Erythroblast (primary cell): ENCODE measurements at places on chromosomes 1 and 21.

DNA sequence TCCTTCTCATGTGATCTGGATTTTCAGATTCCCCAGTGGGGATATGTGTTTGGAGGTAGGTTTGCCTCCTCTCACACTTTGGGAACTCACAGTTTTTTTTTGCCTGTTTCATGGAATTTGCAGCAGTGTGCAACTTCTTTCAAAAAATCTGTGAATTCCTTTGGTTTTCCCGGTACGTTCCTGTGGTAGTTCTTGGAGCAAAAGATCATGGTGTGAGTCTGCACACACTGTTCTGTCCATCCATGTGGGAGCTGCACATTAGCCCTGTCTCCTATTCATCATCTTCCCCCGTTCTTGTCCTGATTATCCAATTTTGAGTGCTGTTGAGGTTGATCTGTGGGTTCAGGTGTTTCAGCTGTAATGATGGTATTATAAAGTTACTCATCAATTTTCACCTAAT, 30.3 kb upstream of the TACSTD2 start:
- DNase-seq = no peak

DNA sequence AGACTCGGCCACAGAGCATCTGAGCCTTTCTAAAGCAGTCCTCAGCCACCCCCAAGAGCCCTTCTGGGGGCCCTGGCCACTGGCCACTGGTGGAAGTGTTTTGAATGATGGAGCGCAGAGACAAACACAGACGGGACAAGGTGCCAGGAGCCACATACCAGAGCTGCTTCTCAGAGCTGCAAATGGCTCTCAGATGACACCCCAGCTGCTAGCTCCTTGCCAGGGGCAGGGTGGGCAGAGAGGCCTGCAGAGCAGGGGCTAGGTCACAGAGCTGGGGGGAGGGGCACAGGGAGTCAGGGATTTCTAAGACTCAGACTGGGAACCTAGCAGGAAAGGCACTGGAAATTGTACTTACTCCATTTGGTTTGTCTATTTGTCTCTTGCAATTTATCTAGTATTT, 30.4 kb downstream of the KCNN3 start:
- DNase-seq = no peak

- no peak for DNase-seq
Observed at GRCh38 chr1:83067954-83068353, 931.0 kb downstream of the TTLL7 start.

DNA sequence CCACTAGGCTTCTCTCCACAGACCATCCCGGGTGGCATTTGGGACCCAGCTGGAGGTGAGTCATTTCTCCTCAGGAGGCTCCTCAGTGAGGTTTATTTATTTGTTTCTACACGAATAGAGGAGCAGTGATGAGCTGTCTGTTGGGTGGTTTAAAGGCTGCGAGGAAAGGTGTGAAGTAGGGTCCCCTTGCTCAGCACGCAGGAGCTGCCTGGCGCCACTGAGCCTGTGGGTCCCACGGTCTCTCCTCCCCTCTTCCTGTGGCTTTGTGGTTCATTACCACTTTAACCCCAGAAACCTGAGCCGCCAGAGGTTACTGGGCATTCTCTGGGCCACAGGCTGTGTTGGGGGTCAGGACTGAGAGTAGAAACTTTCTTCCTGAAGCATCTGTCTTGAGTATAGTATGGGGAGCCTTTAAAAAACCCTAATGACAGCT, 39.9 kb downstream of the IL6R start:
- no peak for DNase-seq

GRCh38 chr1:172324086-172324485, 96.4 kb upstream of the C1orf105 start:
- no peak for DNase-seq

GRCh38 chr1:103146166-103146565, 37.8 kb upstream of the COL11A1 start:
- DNase-seq = no peak

DNA sequence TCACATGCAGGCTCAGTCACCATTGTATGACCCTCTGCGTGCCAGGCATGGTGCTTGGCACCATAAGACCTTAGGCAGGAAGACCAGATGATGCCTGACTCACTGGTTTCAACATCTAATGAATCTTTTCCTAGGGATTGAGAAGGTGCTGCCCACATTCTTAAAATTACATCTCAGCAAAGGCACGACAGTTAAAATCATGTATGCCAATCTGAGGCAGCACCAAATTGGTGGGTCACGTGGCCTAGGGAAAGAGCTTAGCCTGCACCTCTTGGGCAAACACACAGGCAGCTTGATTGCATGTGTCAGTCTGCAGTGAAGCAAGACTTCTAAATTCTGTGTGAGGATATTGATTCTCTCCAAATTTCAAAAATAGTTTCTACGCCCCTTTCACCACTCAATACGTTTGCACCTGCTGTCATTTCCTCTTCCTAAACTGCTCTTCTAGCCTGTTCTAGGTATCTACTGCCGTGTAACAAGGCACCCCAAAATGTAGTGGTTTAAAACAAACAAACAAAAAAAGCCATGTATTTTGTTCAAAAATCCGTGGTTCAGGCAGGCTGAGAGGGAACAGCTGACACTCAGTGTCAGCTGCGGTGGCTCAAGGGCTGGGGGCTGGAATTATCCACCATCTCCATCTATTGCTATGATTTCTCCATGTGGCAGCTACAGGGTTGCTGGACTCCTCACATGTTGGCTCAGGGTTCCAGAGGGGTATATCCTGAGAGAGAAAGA, 160.2 kb upstream of the FGGY start:
- no peak for DNase-seq

- DNase-seq = no peak
Observed at GRCh38 chr1:161404051-161404597, 36.4 kb upstream of the CFAP126 start.

- DNase-seq = no peak
Observed at GRCh38 chr1:34690269-34690668, 64.6 kb upstream of the GJB5 start.

- DNase-seq = peak; percentile 37
Observed at GRCh38 chr1:220877377-220878095, 1.7 kb upstream of the HLX start.

DNA sequence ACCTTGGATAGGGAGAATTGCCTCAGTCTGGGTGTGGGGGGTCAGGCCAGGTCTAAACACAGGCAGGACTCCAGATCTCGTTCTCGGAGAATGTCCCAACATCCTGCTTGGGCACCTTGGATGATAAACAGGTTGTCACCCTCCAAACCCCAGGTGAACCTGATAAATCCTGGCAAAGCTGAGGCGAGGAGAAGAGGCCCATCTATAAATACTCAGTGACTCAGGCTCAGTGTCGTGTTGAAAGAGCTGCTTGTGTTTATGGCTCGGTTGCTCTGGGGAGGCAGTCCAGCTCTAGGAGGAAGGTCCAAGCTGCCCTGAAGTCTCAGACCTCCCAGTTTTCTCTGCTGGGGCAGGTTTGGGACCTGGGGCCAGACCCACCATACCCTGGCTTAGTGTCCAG, 15.8 kb upstream of the TRIM63 start:
- DNase-seq = no peak

- no peak for DNase-seq
Observed at GRCh38 chr1:53890522-53890941, 935 bp upstream of the YIPF1 start.

- DNase-seq = no peak
Observed at GRCh38 chr1:172040466-172040865, 199.2 kb downstream of the DNM3 start.

GRCh38 chr1:56357927-56358690, 221.3 kb downstream of the PLPP3 start:
- no peak for DNase-seq

DNA sequence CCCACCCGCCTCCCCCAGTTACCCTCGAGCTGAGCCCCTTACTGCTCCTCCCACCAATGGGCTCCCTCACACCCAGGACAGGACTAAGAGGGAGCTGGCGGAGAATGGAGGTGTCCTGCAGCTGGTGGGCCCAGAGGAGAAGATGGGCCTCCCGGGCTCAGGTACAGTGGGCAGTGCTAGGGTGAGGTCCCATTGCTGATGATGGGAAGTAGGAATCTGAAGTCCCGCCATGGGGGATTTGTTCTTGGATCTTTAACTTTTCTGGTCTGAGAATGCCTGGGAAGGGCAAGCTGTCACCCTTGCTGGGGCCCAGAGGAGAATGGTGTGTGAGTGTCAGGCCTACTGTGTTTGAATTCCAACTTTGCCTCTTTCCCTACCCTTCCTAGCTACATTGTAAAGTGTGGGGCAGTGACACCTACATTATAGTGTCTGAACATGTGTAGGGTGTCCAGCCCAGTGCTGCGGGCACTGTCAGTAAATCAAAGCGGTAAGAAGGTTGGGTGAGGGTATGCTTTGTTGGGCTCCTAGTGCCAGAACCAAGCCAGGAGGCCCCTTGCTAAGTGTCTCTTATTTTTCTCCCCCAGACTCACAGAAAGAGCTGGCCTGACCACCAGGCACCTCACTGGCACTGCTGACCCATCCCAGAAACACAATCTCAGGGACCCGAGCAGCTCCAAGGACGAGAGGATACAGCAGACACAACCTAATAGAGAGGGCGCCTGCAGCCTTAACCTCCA, 44.7 kb downstream of the YARS1 start:
- no peak for DNase-seq

GRCh38 chr21:41229509-41230248, 61.7 kb downstream of the BACE2 start:
- no peak for DNase-seq

DNA sequence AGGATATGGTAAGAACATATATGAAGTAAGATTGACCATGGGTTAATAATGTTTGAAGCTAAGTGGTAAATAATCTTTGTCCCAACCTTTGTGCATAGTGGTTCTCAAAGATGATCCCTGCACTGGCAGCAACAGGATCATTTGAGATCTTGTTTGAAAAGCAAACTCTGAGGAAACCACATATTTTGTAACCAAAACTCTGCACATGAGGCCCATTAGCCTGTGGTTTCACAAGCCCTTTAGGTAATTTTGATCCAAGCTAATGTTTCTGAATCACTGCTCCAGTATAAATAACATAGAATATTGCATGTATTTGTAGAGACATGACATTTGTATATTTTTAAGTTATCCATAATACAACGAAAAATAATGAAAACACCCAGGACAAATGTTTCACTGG, 147.9 kb upstream of the RGS18 start:
- no peak for DNase-seq

GRCh38 chr1:203593723-203594122, 32.9 kb upstream of the ATP2B4 start:
- peak; percentile 54 for DNase-seq

GRCh38 chr1:193356249-193356648, 169.8 kb upstream of the B3GALT2 start:
- DNase-seq = no peak

DNA sequence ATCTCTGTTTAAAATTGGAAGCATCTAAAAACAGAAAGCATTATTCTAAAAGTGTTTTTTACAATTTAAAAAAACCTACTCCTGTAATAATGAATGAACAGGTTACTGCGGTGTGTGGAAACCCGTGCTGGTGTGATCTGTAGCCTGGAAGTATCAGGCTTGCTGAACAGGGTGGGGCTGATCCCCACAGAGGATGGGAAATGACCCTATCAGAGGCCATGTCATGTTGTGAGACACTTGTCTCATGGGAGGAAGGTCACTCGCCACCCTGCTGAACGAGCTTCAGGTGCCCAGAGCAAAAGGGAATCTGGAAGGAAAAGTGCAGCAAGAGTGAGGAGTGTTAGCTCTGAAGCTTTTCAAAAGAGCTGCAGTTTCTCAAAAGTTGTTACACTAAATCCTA, 320.7 kb downstream of the RRAGC start:
- no peak for DNase-seq

DNA sequence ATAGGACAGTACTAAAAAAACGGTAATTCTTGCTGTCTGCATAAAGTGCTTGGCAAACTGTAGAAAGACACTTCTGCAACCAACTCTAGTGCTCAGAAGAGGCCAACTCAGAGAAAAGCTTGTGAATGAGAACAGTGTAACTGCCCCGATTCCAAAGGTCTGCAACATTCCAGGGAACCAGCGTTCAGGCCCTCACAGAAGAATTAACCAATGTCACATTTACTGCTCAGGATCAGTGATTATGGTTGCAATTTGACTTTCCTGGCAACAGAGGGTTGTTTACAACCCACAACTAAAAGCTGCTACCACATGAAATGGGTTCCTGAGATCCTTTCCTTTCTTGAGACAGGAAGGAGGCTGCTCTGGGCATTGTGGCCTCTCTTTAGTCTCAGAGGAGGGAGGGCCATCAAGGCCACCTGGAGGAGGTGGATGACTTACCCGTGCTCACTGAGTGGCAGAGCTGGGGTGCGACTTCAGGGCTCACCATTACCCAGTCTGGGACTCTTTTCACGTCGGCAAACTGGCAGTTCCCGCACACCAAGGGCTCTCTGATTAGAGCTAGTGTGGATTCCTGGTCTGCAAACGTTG, 15.3 kb downstream of the SRSF4 start:
- DNase-seq = no peak

- no peak for DNase-seq
Observed at GRCh38 chr1:164648636-164649035, 89.7 kb downstream of the PBX1 start.

DNA sequence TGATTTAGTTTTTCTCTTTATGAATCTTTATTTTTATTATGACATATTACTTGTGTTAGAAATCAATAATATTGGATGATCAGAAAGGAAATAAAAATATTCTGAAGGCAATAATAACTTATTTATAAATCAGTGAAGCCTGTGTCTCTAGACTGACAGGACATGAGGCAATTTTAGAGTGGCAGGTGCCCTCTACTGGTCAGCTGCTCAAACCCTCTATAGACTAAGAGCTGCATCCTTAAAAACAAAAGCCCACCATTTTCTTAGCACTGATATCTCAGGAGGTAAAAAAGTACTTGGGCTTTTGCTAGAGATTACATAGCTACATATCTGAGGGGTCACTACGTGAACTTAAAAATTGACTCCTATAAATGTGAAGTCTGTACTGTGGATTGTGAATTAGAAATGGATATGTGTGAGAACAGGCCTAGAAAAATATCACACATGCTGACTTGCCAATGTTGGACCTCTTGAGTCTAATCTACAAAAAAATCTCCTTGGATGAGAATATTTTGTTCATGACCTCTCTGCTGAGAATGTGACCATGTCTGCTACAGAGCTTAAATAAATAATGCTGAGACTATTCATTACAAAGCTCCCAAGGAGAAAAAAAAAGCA, 597.9 kb upstream of the ADAMTS5 start:
- DNase-seq = peak; percentile 0

GRCh38 chr1:8607906-8608305, 209.5 kb downstream of the RERE start:
- no peak for DNase-seq

DNA sequence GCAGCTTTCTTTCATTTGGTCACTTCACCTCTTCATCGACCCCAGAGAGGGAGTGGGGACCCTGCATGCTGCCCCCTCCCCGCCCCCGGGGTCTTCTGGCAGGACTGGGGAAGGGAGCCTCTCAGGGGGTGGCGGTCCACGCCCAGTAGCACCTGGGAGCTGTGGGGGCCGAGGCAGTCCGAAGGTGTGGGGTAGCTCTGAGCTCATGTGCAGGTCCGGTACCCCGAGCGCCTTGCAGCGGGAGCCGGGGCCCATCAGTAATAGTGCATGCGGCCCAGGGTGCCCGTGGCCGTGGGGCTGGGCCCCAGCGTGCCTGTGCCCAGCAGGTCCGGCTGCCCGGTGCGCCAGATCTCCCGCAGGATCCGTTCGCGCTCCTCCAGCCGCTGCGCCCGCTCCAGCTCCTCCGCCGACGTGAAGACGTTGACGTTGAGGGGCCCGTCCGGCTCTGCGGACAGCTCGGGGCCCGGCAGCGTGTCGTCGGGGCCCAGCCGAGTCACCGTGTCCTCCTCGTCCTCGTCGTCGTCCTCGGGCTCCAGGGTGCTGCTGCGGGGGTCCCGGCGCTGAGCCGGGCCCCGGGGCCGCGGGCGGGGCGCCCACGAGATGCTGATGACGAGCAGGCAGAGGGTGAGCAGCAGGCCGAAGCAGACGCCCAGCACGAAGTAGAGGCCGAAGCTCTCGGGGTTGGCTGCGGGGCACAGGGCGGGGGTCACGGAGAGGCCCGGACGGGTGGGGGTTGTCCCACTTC, 1.2 kb downstream of the EVA1B start:
- DNase-seq = no peak
